ENCODE measurements at places on chromosomes 6 and 20.

DNA sequence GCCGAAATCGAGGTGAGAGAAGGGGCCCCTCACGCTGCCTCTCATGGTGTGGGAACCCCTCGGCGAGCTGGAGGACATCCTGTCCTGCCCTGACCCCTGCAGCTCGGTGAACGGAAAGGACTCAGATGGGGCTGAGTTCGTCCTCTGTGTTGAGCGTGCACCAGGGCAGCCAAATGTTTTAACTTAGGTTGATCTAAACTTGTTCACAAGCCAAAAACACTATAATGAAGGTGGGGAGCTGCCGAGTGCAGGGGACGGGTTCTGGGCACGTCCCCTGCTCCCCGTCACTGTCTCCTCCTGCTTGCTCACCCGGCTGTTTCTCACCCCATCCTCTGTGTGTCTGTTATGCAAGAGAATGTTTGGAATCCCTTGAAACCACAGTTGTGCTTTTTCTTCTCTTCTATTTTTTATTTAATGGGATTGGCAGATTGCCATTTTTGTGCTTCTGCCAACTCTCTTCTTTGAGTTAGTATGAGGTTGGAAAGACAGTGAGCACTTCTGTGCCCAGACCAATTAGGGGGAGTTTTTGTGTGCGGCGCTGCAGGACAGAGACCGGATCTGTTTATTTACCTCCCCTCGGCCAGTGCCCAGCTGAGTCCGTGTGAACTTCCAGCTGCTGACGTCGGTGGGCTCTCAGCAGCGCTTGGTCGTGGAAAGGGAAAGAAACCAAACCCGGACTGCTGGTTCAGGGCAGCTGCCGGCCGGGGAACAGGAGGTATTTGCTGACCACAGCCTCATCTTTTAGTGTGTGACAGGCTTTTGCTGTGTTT, 158.1 kb downstream of the DTNBP1 start:
- no peak for DNase-seq

DNA sequence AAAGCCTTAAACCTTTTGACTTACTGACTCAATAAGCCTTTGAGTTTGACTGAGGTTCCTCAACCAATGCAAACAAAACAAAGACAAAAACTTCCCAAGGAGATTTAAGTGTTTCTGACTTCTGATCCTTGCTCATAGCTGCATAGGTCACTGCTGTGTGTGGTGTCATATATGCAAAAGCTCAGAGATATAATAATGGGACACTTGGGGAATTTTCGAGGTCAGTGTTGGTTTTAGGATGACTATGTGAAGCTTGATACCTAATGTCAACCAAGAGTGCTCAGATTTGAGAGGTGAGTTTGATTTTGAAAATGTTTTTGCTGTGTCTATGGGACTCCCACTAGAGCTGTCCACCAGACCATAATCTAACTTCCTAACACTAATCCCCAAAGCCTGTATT, 26.2 kb downstream of the ZKSCAN8 start:
- DNase-seq = no peak

DNA sequence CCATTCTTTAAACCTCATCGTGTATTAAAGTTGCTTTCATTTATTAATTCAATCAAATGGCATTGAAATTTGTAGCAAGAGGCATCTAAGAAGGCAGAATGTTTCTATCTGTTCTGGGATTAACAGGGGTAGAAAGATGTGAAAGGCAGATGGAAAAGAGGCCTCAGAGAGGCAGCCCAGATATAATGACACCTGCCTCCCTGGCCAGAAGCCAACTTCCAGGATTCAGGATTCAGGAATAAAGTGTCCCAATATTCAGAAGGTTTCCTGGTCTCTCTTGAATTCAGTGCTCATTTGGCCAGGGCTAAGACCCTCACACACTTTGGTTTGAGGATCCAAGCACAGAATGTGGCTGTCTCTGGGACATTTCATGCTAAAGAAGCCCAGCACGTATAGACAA, 39.9 kb downstream of the HLA-B start:
- no peak for DNase-seq

DNA sequence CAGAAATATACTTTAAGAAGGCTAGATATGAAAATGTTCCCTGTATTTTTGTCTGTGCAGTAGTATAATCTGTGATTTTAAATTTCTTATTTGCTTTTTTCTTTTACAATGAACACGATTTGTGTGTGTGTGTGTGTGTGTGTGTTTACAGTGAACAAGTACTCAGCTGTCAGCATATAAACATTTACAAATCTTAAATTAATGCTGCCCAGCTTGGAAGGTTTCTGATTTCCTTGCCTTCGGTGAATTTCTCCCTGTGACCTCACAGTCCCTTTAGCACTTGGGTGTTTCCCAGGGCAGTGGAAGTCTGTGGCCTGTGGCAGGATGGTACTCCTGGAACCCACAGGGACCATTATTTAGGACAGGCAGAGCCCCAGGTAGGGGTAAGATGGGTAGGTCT, 37.6 kb downstream of the TXLNB start:
- DNase-seq = no peak

DNA sequence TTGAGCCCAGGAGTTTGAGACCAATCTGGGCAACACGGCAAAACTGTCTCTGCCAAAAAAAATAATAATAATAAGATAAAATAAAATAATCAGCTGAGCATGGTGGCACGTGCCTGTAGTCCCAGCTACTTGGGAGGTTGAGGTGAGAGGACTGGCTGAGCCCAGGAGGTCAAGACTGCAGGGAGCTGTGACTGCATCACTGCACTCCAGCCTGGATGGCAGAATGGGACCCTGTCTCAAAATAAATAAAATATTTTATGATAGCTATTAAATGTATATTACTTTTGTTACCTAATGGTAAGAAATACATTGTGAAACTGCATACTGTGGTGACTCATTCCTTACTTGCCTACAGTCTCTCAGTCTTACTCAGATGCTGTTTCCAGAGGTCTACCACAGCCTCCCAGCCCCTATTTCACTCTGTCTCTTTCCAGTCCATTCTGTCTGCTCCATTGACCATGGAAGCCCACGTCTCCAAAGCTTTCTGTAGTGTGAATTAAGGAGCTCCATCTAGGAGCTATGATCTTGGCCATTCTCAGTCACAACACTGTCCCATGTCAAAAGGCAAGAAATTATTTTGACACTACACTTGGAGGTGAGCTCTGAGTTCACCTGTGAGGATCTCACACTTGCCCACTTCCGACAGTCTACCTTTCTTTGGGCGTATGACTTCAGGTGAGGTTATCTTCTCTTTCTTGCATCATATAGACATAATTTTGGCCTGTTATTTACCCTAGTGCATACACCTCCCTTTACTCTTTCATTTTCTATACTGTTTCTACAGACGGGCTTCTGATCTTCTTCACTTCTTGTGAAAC, 22.4 kb upstream of the SNX9 start:
- DNase-seq = no peak

DNA sequence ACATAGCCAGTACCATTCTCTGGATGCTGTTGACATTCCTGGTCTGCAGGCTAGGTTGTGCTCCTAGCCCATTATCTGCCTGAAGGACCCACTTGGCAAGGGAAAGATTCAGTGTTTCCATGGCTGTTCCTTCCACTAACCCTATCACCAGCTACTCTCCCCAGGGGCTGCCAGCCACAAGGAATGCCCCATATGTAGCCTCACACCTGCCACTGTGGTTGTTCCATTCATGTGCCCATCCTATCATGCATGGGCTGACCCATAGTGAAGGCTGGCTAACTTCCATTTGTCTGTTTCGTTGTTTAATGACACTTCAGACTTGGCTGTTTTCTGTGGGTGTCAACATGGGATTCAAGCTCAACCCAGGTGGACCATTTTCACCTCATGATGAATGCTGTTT, 25.6 kb upstream of the HLA-A start:
- DNase-seq = no peak

DNA sequence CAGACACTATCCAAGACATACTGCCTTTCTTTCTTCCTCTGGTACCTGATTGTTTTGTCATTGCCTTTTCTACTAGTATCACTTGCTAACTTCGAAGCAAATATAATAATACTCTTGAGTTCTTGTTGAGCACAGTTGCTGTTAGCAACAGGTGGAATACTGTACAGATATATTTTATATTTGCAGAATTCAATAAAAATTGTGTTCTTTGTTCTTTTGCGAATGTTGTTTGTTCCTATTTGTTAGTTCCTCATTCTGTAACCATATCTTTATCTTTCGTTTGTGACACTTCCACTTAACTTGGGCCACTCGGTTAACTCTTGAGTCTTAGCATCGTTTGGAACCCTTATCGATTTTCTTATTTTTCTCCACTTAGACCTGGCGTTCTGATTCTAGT, 868 bp downstream of the CYB5R4 start:
- DNase-seq = no peak

DNA sequence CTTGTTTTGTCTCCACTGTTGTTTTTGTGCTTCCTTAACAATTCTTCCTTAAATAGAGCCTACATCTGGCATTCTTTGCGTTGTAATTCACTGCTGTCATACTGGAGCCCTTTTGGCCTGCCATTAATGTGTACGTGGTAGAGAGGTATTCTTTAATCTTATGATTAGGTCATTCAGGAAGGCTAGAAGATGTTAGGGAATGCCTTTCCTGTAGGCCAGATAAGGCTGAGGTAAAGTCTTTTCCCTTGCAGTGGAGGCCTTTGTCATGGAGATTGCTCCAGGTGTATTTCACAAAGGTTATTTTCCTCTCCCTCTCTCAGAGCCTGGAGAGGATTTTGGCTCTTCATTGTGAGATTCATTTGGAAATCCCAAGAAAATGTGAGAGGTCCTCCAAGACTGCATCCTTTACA, 146.9 kb downstream of the FUT9 start:
- DNase-seq = peak; percentile 55

- no peak for DNase-seq
Measured at GRCh38 chr20:34636648-34637047, 40.2 kb downstream of the PIGU start.

GRCh38 chr20:54485631-54486030, 10.2 kb downstream of the DOK5 start:
- DNase-seq = no peak

DNA sequence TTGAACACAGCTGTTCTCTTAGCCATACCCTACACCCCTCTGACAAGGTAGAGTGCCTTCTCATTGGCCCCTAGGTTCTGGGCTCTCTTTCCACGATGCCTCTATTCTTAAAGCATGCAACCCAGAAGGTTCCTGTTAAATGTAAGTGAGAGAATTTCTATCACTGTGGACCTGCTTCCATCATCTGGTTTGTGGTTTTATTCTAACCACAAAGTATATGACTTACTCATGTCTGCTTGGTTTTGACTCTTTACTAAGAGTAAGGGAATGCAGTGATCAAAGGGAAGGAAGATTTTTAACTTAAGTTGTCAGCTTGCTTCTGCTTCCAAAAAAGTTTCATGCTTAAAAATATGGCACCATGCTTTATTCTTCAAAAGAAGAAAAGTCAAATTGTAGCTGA, 80.2 kb downstream of the ANKEF1 start:
- no peak for DNase-seq

DNA sequence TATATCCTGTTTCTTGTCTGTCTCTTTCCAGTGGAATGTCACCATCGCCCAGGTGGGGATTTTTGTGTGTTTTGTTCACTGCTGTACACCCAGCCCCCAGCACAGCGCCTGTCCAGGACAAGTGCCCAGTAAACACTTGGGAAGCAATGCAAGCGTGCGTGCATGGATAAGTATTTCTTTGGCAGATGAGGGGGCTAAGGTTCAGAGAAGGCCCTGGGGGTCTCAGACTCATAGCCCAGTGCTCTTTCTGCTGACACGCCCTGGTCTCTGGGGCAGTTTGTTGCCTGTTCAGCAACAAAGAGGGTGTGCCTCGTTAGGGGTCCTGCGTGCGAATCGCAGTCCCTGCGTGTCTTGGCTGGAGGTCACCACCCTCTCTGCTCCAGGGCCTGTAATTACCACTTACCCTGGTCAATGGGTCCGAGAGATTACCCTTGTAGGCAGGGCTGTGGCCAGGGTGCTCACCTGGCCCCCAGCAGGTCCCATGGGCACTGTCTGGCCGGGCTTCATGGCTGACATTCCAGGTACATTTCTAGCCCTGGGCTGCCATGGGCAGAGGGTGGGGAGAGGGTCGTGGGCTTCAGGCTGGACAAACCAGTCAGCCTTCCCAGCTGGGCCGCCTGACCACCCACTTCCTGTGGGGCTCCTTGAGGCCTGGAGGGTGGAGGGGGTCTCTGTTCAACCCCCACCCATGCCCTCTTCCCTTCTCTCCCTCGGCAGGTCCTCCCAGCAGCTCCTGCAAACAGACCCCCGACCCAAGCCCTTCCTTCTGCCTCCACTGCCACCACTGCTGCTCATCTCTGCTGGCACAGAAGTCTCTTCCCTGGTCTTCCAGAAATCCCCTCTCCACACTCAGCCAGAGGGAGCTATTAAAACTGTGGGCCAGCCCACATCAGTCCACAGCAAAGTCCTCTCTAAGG, 87.1 kb downstream of the CEBPB start:
- no peak for DNase-seq

GRCh38 chr6:30450909-30451841, 38.1 kb upstream of the HLA-E start:
- DNase-seq = no peak

- no peak for DNase-seq
Measured at GRCh38 chr20:39619271-39619785, 657.2 kb downstream of the DHX35 start.

GRCh38 chr6:37314487-37315156, 39.2 kb upstream of the RNF8 start:
- peak; percentile 20 for DNase-seq

- no peak for DNase-seq
Measured at GRCh38 chr20:5136096-5136495, 9.3 kb downstream of the CDS2 start.

- no peak for DNase-seq
Measured at GRCh38 chr20:6848041-6848440, 80.6 kb downstream of the BMP2 start.

DNA sequence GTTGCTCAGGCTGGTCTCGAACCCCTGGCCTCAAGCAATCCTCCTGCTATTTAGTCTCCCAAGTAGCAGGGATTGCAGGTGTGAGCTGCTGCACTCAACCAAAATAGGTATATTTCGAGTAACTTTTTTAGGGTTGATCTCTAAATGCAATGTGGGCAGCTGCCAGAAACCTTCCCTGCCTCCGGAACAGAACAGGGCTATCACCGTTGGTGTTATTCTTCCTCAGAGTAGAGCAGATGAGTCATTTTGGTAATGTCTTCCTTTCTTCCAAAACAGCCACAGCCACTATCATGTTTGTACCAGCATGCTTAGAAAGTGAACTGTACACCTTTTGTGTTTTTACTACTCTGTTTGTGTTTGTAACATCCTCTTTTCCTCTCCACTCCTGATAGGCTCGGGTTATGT, 44.1 kb downstream of the SNX9 start:
- DNase-seq = no peak

GRCh38 chr6:157978021-157978783, 3.5 kb upstream of the SYNJ2 start:
- no peak for DNase-seq

DNA sequence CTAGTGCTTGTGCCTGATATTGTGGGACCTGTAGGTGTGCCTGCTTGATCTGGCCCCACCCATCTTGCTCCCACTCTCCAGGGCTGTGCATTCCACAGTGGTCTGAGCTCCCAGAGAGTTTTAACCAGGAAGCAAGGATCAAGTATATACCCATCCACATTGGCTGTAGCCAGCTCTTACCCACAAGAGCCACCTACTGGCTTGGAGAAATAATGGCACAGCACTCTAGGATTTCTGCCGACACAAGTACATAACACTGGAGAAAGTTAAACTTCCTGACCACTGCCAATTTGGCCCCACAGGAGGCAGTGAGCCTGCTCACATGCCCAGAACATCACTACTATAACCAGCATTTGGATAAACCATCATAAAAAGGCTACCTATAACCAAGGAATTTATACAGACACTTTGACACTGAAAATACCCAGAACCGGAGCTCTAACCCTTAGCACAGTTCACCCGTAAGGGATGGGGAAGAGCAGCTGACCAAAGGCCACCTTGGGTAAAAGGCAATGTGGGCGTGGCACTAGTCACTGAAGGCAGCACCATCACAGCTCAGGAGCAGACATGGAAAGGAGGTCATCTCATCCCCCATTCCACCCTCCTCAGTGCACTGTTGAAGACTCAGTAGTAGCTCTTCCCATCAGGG, 440.4 kb downstream of the BTBD3 start:
- peak; percentile 41 for DNase-seq

All from iPS DF 6.9 (cell line).